Activated CD8-positive, alpha-beta memory T cell treated with anti-CD3 and anti-CD28 coated beads for 24 hours (primary cell): ENCODE measurements at places on chromosomes 1 and 21.

DNA sequence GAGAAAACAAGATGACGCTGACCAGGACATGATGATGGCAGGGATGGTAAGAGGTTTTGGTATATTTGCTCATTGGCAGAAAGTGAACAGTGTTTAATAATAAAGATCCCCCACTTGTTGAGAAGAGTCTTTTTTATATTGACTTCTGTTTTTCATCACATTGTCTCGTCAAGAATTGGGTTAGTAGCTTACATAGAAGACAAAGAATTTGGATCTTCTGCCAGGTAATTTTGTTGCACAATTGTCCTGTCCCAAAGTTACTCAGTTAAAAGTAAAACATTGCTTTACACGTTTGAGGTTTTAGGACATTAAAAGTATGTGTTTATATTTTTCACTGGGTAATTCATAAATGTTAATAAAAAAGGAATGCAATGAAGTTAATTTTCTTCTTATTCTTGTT lies 48.3 kb upstream of the LAMC2 start:
- no peak for DNase-seq

DNA sequence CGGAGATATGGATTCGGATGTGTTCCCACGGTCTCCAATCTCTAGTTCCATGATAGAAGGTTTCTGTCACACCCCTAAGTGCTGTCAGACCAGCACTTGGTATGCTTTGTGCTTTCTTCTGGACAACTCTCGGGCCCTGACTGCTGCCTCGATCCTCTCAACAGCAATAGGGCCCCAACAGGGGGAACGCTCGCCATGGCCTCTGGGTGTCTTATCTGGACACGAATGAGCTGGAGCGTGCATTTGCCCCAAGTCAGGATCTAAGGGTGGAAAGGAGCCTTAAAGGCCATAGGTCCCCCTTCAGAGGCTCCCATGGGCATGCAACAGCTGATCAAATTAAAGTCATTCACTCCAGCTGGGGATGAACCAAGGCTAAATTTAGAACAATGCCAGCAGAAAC lies 76.8 kb downstream of the TCP10L start:
- no peak for DNase-seq

DNA sequence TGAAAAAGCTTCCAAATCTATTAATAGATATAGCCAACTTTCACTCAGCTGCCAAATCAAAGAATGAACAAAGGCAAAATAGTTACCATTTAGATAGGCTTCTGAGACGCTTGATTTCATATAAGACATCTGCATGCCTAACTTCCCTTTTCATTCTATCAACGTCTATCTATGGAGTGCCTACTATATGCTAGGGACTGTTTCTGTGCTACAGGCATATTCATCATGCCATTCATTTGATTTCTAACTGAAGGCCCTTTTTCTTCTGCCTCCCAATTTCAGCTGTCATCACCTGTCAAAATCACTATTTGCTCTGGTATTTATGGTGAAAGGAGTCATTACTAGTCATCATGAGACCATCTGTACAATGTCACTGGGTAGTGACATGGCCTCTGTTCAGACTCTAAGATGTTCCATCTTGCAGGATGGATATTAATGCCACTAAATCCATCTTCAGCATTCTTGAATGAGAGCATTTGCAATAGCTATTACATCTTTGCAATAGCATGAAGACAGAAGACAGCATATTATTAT lies 4.3 kb upstream of the KRTAP13-1 start:
- no peak for DNase-seq

- DNase-seq = no peak
These were observed 86.5 kb upstream of the CACNA1E start for GRCh38 chr1:181396811-181397210.

DNA sequence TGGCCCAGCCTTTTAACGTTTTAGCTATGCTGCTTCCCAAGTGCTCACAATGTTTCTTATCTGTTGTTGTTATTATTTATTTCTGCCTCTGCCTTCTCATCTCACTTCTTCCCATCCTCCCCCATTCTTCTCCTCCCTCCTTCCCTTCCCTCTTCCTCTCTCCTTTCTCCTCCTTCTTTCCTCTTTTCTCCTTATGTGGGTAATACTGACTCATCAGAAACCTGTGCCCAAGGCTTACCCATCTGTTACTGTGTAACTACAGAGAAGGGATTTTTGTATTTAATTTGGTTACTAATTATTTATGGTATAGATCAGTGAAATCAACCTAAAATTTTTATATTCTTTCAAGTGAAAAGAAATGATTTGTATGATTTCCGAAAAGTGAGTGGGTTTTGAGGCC lies 120.3 kb downstream of the KCNK2 start:
- DNase-seq = no peak

- no peak for DNase-seq
These were observed 168.0 kb upstream of the NR5A2 start for GRCh38 chr1:199859491-199859933.

DNA sequence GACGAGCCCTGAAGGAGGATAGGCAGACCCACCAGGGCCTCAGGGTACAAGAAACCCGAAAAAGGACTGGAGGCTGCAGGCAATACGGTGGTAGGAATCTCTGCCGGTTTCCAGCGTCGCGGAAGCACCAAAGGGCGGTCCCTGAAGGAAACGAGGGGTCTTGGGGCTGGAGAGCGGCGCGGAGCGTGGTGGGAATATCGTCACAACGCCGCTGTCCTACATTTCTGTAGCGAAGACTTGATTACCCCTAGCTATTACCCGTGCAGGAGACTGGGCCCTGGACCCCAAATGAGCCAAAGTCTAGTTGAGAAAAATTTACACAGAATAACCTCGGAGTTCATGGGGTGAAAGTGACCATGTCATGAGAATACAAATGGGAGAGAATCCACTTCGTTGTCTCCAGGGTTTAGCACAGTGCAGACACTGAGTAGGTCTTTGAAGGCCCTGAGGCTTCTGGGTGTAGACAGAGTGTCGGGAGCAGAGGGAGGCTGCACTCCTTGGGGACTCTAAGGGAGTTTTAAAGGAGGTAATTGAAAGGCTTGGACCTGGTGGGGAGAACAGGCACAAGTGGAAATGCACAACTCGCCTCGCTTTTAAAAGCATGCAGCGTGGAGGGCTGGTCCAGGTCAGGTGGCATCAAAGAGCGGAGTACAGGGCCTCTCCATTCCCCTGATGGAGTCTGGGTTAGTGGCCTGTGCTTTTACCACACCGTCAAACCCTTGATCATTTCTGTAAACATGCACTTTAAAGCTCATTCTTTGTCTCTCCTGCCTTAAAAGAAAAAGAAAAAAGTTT lies 1.5 kb downstream of the ATP1A1 start:
- DNase-seq = no peak

- no peak for DNase-seq
These were observed 29.5 kb downstream of the RAP1GAP start for GRCh38 chr1:21639594-21640041.
